CD4-positive, alpha-beta T cell treated with Interleukin-4 for 4 hours (primary cell): ENCODE measurements at places on chromosomes 4 and X.

DNA sequence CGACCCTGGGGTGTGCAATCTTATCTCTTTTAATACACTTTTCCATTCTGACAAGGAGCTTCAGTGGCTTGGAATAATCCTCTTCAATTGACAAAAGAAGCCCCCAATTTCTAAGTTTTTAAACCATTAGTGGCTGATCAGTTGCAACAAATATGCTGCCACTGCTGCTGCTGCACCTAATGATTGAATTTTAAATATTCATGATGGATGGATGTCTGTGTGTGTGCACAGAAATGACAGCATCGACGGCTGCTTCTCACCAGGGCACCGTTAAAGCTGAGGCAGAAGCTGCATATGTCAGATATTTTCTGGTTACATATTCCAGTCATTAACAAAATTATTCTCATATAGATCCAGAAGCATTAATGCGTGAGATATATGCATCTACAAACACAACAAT, 182.4 kb downstream of the MGST2 start:
- DNase-seq = no peak

GRCh38 chr4:73396304-73396703, 7.8 kb upstream of the ALB start:
- no peak for DNase-seq

- DNase-seq = no peak
Measured at GRCh38 chr4:172546782-172547181, 621.8 kb upstream of the GALNT7 start.

DNA sequence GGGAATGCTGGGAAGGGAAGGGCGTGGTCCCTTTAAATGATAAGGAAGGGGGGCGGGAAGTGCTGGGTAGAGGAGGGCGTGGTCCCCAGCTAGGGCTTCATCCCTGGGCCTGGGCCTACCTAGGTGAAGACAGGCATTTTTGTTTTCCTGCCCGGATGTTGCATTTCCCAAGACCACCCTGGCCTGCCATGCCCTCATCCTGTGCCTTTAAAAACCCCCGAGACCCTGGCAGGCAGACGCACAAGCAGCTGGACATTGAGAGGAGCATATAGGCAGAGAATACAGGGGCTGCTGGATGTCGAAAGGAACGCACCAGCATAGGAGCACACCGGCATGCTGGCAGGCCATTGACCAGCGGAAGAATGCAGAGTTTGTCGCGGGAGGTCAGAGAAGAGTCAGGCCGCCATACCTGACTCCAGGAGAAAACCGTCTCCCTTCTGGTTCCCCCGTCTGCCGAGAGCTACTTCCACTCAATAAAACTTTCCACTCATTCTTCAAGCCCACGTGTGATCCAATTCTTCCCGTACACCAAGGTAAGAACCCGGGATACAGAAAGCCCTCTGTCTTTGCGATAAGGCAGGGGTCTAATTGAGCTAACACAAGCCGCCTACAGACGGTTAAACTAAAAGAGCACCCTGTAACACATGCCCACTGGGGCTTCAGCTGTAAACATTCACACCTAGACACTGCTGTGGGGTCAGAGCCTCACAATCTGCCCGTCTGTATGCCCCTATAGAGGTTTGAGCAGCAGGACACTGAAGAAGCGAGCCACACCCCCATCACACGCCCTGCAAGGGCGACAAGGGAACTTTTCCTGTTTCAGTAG, 2.9 kb upstream of the AGA start:
- DNase-seq = no peak

- no peak for DNase-seq
Measured at GRCh38 chr4:61638591-61638990, 438.5 kb downstream of the ADGRL3 start.

GRCh38 chr4:45992728-45993127, 131.1 kb downstream of the GABRG1 start:
- no peak for DNase-seq

DNA sequence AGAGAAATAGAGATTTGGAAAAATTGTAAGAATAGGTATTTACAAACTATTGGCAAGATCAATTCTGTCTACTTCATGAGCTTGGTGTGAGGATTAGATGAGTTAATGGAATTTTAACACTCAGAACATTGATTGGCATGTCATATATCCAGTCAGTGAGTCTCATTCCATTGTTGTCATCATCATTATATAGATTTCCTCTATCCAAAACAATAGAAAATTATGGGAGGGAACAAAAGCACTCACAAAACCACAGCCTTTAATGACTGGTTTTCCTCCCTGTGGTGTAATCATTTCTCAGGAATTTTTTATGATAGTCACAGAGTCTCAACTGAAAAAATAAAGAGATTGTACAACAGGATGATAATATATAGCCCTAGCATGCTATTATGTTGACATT, 21.1 kb downstream of the KLHL5 start:
- no peak for DNase-seq

DNA sequence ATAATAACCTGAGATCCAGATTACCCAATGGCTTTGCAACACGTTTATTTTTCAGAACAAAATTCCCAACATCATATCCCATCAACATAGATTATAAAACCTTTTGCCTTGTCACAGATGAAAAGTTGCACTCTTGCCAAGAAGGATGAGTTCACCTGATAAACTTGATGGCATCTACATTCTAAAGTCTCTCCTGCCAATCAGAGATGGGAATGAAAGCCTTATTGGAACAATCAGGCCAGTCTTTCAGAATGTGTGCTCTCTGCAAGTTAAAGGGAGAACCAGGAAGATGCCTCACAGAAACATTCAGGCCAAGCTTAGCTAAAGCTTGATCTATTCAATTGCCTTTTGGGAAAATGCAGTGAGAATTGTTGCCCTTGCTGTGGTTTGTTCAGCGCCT, 1.3 kb downstream of the LPAR4 start:
- DNase-seq = no peak

GRCh38 chrX:147803948-147804347, 107.8 kb upstream of the FMR1 start:
- no peak for DNase-seq

- DNase-seq = no peak
Measured at GRCh38 chr4:16859031-16859430, 39.4 kb downstream of the LDB2 start.

DNA sequence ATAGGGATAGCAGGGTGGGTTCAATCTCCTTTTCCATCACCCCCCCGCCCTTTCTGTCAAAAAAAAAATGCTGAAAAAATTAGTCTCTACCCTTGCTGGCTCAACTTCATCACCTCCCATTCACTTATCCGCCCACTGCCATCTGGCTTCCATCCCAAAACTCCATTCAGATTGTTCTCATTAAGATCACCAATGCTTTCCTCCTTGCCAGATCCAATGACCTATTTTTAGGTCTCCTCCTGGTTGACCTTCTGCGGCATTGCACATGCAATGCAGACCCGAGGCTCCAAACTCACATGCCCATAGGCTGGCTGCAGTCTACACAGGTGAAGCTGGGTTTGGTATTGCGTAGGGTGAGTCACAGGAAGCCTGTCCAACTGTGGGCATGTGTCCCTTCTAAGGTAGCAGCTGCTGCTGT, 21.1 kb upstream of the STIM2 start:
- DNase-seq = no peak

GRCh38 chr4:108920395-108921087, 157.7 kb upstream of the ETNPPL start:
- DNase-seq = no peak

- DNase-seq = no peak
Measured at GRCh38 chrX:10794203-10794630, 173.8 kb upstream of the MID1 start.

DNA sequence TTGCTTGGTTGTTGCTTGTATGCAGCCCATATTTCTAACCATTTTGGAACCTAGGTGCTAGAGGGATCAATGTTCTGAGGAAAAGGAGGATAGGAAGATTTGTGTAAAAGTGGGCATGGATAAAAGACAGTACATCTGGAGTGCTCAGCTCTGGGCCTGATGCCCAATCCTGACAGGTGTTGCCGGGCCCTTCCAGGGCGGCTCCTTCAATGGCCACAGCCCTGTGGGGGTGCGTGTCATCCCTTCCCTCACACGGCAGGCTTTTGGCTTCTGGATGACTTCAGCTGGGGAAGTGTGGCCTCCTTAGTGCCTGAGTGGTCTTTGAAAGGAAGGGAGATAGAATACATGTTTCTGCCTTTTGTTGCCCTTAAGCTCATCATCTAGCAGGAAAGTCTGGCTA, 47.2 kb downstream of the NELFA start:
- no peak for DNase-seq

GRCh38 chr4:121034017-121034416, 38.3 kb downstream of the NDNF start:
- no peak for DNase-seq

GRCh38 chrX:137215467-137215866, 181.7 kb upstream of the GPR101 start:
- DNase-seq = no peak

DNA sequence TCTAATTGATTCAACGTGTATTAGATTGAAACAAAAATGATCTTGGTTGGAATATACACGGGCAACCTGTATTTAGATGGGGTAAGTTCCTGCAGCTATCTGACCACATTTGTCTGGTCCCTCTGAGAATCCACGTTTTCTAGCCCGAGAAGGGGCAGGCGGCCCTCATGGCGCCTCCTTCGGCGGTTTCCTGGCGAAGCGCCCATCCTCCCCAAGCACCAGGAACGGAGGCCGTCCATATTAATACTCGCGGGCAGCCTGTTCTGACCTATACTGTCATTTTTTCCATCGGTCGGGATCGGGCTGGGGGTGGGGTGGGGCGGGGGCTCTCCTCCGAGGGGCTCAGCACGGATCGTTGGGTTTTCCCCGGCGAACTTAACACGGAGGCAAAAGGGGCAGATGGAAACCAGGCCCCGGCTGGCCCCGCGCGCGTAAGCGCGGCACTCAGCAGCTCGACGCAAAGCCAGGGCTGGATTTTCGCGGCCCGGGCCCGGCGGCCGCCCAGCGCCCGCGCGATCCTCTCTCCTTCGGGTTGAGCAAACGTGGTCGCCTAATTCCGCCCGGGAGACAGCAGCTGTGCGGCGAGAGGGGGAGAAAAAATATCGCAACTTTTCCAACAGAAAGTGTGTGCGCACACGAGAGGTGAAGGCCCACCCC, 77.2 kb upstream of the BCOR start:
- no peak for DNase-seq

- DNase-seq = peak; percentile 13
Measured at GRCh38 chr4:26719954-26720552, 136.2 kb downstream of the TBC1D19 start.

- no peak for DNase-seq
Measured at GRCh38 chr4:36321176-36321575, 39.8 kb downstream of the DTHD1 start.

GRCh38 chr4:138981930-138982390, 33.6 kb upstream of the NOCT start:
- DNase-seq = no peak

- no peak for DNase-seq
Measured at GRCh38 chr4:62487016-62487415, 1286.9 kb downstream of the ADGRL3 start.

DNA sequence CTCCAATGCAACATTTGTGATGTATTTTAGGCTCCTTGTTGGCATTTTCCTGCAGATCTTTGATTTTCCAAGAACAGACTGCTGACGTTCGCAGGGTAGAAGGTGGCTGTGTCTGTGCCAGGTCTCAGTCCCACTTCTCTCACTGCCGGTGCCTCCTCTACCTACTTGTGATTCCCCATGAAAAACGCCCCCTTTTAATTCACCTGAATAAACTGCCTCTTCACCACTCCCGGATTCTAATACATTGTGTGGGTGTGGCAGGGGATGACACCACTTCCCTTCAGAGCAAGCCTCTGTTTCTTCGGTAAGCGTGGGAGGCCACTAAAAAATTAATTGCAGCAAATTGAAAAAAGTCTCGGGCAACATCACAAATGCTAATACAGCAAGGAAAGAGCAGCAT, 96.1 kb upstream of the FAM9B start:
- DNase-seq = no peak

GRCh38 chr4:6939761-6940743, 30.4 kb downstream of the TBC1D14 start:
- DNase-seq = no peak

GRCh38 chr4:74632634-74633033, 161.7 kb downstream of the BTC start:
- DNase-seq = peak; percentile 31

- no peak for DNase-seq
Measured at GRCh38 chr4:101833480-101833879, 43.0 kb downstream of the BANK1 start.

DNA sequence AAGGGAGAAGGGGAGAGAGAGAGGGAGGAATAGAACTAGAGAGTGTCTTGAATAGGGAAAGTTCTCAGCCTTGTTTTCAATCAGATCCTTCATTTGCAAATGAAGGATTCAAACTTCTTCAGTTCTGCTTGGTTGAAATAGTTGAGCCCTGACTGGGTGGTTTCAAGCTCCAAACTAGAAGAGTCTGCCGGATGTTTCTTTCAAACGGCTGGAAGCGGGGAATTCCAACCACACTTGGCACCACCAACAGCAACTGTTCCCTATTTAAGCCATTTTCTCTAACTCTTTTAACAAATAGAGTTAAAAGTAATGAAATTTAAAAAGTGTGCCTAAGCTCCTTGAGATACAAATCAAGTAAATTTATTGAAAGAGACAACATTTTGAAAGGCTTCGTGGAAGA, 67.5 kb upstream of the DDX60 start:
- DNase-seq = no peak

- DNase-seq = no peak
Measured at GRCh38 chr4:128379860-128380259, 92.2 kb upstream of the PGRMC2 start.

DNA sequence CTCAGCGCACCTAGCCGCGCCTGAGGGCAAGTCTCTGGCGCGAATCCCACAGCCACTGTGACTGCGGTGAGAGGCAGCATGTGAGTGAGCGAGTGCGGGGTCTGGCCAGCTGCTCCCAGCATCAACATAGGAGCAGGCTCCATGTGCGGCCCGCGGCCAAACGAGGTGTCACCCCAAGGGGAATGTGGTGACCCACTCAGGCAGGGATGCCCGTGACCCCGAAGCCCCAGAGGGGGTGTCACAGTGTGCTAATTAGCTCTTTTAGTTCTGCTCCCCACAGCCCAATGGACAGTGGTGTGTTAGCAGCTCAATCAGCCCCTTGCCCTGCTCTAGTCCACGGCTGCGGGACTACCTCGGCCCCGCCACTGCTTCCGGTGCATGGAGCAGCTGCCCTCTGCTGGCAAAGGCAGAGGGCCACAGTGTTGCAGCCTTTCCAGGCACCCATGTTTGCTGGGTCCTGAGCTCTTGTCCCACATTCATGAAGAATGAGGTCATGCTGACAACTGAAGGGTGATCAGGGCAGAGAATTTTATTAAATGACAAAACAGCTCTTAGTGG, 61.4 kb downstream of the AGA start:
- DNase-seq = no peak

- DNase-seq = no peak
Measured at GRCh38 chr4:14812101-14812500, 190.2 kb upstream of the CPEB2 start.

- no peak for DNase-seq
Measured at GRCh38 chr4:15420642-15421041, 7.2 kb upstream of the C1QTNF7 start.

- no peak for DNase-seq
Measured at GRCh38 chr4:78024085-78024484, 33.0 kb upstream of the FRAS1 start.

GRCh38 chr4:37567836-37568235, 118.3 kb downstream of the RELL1 start:
- DNase-seq = no peak
